ENCODE measurements at places on chromosomes 12 and 14.

- no peak for DNase-seq
Measured at GRCh38 chr12:39697108-39697507, 77.5 kb upstream of the ABCD2 start.

- no peak for DNase-seq
Measured at GRCh38 chr12:113086249-113087164, 30.0 kb downstream of the DTX1 start.

GRCh38 chr12:107857191-107857590, 82.7 kb downstream of the ASCL4 start:
- no peak for DNase-seq

GRCh38 chr12:10853776-10854175, 4.5 kb upstream of the PRR4 start:
- DNase-seq = no peak

GRCh38 chr12:127628645-127629044, 638.3 kb upstream of the TMEM132C start:
- no peak for DNase-seq

Measured in naive thymus-derived CD4-positive, alpha-beta T cell (primary cell).